Cortex of kidney (tissue), 1 donor: ENCODE measurements at places on chromosomes 1 and 21.

DNA sequence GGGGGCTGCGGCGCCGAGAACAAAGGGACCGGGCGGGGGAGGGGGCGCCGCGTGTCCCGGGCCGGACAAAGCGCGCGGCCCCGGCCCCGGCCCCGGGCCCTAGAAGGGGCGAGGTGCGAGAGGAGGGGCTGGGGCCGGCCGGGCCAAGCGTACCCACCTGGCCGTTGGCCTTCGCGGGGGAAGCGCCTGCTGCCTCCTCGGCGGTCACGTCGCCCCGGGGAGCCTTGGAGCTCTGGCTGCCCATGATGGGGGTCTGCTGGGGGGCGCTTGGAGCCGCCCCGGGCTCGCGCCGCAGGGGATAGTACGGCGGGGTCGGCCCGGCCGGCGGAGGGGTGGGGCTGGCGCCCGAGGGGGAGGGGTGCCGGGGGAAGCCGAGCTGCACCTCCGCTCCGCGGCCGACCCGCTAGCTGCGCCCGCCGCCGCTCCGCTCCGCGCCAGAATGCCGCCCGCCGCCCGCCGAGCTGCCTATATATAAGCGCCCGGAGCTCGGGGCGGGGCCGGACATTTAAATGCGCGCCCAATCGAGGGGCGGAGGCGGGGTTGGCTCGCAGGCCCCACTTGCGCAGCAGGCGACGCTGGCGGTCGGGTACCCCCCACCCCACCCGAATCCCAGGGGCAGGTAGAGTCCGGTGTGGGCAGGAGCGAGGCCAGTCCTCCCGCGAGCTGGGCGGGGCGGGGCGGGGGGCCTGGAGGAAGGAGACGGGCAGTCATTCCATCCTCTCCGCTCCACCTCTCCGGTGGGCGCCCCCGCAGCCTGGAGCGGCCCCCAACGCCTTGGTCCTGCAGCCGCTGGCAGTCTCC, at the start of gene MARCKSL1:
TSS of gene MARCKSL1 (minus strand) at position 444 of the 801 bp plus-strand sequence. CDS start at position 244, 200 bp downstream.
- no peak for DNase-seq

- no peak for DNase-seq
These were observed 30.8 kb upstream of the EPS8L3 start for GRCh38 chr1:109794319-109795132.

- no peak for DNase-seq
These were observed 75.5 kb downstream of the SETD4 start for GRCh38 chr21:35984654-35985361.

GRCh38 chr1:111364690-111365089, 62.8 kb downstream of the OVGP1 start:
- no peak for DNase-seq

- no peak for DNase-seq
These were observed 168.9 kb downstream of the TPR start for GRCh38 chr1:186206048-186206570.

GRCh38 chr1:80258659-80259058, 1252.1 kb upstream of the ADGRL4 start:
- DNase-seq = no peak

GRCh38 chr1:95067062-95067461, 5.7 kb downstream of the ALG14 start:
- DNase-seq = no peak
